Heart right ventricle (tissue), 16 donors: ENCODE measurements at places on chromosomes 6 and 20.

DNA sequence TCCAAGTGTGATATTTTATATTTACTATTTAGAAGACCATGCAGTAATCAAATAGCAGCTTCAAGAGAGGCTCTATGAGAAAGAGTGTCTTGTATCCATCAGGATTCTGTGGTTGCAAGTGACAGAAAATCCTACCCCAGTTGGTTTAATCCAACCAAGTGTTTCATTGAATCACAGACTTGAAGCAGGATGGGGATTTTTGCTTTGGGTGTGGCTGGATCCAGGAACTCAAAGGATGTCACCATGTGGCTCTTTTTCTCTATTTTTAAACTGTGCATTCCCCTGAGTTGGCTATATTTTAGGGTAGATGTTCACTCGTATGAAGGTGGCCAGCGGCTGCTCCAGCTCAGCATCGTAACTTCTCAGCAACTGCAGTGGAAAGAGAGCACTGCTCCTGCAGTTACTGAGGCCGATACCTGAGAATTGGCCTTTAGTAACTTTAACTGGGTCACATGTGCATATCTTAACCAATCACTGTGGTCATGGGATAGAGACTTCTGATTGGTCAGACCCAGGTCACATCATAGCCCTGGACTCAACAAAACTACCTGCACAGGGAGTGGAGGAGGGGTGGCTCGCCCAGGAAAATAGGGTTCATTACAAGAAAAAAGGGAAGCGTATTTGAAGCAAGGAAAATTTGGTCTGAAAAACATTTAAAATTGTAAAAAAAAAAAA, 396.1 kb upstream of the SULF2 start:
- DNase-seq: no peak

- DNase-seq: no peak
Observed at GRCh38 chr6:83976871-83977270, 56.7 kb upstream of the MRAP2 start.

- DNase-seq: no peak
Observed at GRCh38 chr6:101146389-101146788, 247.1 kb upstream of the GRIK2 start.

- no peak for DNase-seq
Observed at GRCh38 chr6:70479236-70479635, 65.9 kb downstream of the FAM135A start.

GRCh38 chr20:63260521-63260920, 6.3 kb upstream of the NKAIN4 start:
- DNase-seq: no peak

- DNase-seq: no peak
Observed at GRCh38 chr6:163311830-163312229, 102.7 kb upstream of the QKI start.

GRCh38 chr6:150536835-150537234, 62.9 kb upstream of the PLEKHG1 start:
- no peak for DNase-seq

- no peak for DNase-seq
Observed at GRCh38 chr6:142545147-142545546, 243.3 kb downstream of the ADGRG6 start.

- DNase-seq: no peak
Observed at GRCh38 chr6:101666256-101666655, 272.7 kb downstream of the GRIK2 start.

DNA sequence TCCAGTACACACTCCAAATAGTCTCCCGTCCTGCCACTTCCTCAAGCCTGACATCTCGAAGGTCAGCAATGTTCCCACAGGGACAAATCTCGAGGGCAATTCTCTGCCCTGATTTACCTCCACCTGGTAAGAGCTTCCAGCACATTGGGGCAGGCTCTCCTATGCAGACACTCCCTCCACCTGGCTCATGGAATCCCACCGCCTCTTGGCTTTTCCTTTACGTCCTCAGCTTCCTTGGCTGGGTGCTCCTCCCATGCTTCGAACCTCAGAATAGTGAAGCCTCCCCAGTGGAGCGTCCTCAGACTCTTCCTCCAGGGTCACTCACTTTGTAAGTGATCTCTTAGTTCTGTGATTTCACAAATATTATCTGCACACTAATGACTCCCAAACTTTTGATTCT, 205.2 kb upstream of the ECI2 start:
- no peak for DNase-seq

DNA sequence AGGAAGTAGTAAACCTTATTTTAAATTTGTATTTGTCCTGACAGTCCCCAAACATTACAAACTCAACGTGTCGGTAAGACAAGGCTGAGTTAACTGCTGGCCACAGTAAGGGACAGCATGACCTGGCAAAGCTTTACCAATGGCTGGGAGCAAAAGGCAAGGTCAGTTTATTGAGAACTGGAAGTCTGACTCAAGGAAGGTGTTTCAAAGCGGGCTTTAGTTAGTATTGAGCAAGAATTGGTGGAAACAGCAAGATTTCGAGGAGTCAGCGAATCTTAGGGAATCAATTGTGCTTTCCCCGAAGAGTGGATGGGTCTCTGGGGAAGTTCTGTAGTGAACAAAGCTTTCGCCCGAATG, 885 bp upstream of the GZF1 start:
- DNase-seq: no peak

GRCh38 chr6:21604081-21604480, 10.5 kb downstream of the SOX4 start:
- no peak for DNase-seq

- no peak for DNase-seq
Observed at GRCh38 chr20:34530342-34530741, 14.1 kb downstream of the DYNLRB1 start.

DNA sequence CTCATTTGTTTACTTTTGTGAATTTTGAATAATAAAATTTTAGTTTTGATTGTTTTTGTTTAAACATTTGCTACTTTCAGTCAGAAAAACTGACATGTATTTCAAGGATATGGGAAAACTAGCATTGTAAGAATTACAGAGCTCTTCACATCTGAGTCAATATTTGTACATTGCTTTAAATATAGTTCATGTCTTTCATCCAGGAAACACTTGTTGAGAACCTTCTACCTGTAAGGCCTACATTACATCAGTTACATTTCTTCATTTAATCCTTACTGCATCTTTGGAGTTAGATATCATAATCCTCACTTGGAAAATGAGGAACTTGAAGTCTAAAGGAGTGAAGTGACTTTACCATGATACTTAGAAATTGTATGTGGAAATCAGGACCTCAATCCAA, 242.9 kb downstream of the KCNQ5 start:
- DNase-seq: no peak

GRCh38 chr20:32017711-32018251, 7.5 kb downstream of the CCM2L start:
- DNase-seq: no peak

- DNase-seq: no peak
Observed at GRCh38 chr20:17971300-17972013, 2.6 kb downstream of the MGME1 start.

GRCh38 chr6:76774781-76775384, 688.4 kb downstream of the HTR1B start:
- DNase-seq: peak; percentile 34

- DNase-seq: no peak
Observed at GRCh38 chr6:14286144-14286543, 168.6 kb downstream of the CD83 start.

- no peak for DNase-seq
Observed at GRCh38 chr6:163409712-163410111, 4.8 kb upstream of the QKI start.

DNA sequence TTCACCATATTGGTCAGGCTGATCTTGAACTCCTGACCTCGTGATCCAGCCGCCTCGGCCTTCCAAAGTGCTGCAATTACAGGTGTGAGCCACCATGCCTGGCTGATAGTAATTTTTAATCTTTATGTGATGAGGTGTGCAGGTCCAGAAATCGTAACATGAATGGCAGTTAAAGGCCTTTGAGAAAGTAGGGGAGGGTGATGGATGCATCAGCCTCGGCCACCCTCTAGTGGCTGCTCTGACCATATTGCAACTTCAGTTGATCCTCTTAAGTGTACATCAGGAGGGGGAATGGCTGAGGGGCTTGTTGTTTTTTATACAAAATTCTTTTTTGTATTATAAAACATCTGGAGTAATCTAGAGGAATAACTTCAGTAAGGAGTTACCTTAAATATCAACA, 193.0 kb downstream of the ZFAND3 start:
- DNase-seq: no peak

GRCh38 chr6:130771741-130772140, 55.5 kb upstream of the SMLR1 start:
- DNase-seq: no peak

DNA sequence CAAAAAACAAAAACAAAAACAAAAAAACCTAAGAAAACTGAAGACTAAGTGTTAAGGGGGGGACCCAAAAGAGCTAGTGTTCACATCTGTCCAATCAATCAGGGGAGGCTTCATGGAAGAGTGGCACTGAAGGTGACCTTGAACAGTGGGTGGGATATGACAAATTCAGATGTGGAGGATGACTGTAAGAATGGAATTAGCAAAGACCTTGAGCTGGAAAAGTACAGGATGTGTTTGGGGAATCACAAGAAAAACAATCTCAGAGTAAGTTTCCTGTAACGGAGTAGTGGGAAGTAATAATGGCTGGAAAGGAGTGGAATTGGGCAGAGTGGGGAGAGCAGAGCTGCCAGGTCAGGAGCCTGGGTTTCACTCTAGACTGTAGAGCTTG, 2.9 kb upstream of the IER3 start:
- no peak for DNase-seq

- no peak for DNase-seq
Observed at GRCh38 chr6:169833258-169833794, 81.9 kb downstream of the ERMARD start.

DNA sequence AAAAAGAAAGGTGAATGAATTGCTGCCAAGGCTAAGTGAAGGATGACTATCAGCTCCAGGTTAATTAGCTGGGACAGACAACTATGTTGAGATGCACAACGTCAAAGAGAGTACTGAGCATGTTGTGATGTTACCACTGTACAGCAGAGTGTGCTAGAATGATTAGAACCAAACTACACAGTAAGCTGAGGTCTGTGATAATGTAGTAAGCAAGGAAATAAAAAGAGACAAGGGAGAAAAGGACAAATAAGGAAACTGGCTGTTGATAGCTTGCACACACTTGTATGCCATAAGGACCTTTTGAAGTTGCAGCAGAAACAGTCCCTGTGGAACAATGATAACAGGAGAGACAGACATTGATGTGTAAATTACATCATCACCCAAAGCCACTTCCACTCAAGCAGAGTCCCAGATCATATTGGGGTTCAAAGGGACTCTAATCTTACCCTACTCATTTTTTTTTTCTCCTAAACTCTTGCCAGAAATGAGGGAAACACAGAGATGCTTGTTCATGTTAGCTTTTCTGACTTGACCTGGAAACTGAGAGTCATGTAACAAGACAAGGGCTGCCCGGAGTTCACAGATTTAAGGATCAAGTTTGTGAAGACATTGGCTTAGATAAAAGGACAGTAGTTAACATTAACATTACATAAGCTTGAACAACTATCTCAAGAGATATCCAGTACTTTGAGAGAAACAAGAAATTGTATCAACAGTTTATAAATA, 189.9 kb downstream of the CENPW start:
- no peak for DNase-seq

GRCh38 chr20:20603339-20603990, 109.0 kb downstream of the RALGAPA2 start:
- no peak for DNase-seq

GRCh38 chr20:12773936-12774335, 234.8 kb upstream of the SPTLC3 start:
- DNase-seq: no peak

DNA sequence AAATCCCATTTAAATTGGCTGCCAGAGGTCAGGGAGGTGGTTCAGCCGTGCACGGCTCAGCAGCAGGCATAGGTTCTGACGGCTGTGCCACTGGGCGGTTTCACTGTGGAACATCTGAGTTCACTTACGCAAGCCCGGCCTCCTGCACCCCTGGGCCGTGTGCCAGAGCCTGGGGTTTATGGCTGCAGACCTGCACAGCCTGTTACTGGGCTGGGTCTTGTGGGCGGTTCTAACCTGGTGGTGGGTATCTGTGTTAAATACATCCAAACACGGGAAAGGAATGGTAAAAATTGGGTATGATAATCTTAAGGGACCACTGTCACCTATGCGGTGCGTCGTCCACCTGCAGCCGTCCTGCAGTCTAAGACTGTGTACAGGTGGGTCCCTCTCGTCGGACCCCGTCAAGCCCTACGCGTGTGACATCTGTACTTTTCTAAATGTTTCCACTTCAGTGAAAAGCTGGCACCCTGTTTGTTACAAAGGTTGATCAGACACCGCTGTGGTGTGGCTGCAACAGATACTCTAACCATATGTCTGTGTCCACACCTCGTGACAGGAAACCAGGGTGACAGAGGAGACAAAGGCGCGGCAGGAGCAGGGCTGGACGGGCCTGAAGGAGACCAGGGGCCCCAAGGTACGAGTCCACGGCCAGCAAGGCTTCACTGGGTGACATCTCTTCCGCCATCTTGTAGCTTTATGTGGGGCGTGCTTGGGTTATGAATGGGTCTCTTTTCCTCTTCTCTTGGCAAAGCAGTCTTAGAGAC, 21.5 kb downstream of the COL9A3 start:
- DNase-seq: no peak

- DNase-seq: no peak
Observed at GRCh38 chr6:157229713-157230112, 93.6 kb downstream of the TMEM242 start.

GRCh38 chr6:16918586-16918985, 157.3 kb upstream of the ATXN1 start:
- DNase-seq: no peak

DNA sequence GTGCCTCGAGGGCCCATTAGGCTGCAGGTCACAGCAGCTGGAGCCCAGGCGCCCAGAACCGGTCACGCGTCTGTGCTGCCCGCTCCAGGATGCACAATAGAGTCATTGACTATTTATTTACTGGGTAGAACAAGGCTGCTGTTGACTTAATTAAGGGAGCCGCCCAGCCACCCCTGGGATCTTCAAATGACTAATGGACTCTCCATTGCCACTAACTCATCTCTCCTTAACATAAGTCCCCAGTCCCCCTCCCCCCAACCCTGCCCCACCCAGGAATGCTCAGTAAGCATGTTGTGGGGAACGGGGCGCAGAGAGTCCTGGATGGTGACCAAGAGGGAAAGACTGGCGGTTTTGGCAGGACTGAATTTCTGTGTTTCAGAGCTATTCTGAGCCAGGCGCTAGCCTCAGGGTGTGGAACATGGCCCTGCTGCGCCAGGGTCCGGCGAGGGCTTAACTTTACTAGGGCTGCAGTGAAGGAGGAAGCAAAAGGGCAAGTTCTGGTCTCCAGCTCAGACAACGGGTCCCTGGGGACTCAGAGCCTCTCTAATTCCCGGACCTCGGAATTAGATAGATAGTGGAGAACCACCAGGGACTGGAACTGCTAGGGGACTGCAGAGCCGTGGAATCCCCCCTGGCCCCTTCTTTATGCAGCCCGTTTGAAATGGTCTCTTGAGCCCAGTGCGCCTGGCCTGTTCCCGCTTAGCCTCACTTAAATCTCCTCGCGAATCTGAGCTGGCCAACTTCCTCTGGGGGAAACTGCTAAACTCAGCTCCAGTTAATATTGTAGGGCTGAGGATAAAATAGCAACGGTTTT, 1.5 kb upstream of the GRIK2 start:
- no peak for DNase-seq

DNA sequence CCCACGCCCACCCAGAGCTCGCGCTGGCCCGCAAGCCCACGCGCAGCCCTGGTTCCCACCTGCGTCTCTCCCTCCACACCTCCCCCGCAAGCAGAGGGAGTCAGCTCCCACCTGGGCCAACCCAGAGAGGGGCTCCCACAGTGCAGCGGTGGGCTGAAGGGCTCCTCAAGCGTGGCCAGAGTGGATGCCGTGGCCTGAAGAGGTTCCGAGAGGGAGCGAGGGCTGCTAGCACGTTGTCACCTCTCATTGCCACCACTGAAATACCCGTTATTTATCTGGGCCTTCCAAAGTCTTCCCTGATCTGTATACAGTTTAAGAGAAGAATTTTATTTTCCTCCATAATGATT, 88.3 kb upstream of the MYLIP start:
- DNase-seq: no peak
